Frontal cortex (tissue), 4 donors: ENCODE measurements at places on chromosomes 4 and X. TPM values are rescaled to one million over a fixed set of nuclear protein-coding genes. Genes with fewer than 3 reads are reported as not detected.

Gene CFAP99
- not detected for total RNA-seq

Gene ADGRL3
- 302 TPM for total RNA-seq

Gene SOX3
- 2.4 TPM for total RNA-seq

Gene P2RY4
- not detected for total RNA-seq

Gene ZDHHC15
- total RNA-seq, result 14.3 TPM

DNA sequence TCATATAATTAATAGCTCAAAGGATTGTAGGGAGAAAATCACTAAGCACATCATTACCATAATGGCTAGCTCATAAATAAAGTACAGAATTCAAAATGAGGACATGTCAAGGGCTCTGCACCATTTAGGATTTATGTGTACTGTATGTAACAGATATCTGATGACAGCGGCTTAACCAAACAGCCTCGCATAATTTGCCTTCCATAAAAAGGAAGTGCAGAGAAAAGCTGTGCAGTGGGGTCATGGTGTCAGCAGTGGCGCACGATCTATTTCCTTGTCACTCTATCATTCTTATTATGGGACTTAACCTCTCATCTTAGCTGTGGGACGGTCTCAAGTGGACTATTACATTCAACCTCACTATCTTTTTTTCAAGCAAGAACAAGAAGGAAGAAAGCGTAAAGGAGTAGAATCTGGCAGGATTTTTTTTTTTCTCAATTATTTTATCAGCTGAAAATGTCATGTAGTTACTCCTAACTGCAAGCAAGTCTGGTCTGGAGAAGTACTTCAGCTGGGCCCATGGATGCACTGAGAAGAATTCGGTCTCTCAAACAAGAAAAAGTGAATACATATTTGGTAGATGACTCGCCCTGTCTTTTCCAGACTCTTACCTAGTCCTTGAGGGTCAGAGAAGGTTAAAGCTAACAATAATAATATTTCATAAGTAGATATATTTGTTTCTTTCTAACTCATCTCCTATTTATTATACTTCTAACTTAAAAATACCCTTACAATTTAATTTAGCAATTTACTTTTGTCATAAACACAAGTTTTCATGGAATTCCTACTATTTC lies 94.6 kb downstream of the COX18 start:
- no peak for DNase-seq

- no peak for DNase-seq
These were observed 2.2 kb downstream of the UGT2B7 start for GRCh38 chr4:69098470-69098869.

GRCh38 chr4:102430461-102430910 lies 70.7 kb upstream of the NFKB1 start:
- DNase-seq, result no peak

- DNase-seq, result no peak
These were observed 280.5 kb downstream of the GPM6A start for GRCh38 chr4:175531405-175532091.

- DNase-seq, result no peak
These were observed 39.0 kb downstream of the F11 start for GRCh38 chr4:186304866-186305505.

DNA sequence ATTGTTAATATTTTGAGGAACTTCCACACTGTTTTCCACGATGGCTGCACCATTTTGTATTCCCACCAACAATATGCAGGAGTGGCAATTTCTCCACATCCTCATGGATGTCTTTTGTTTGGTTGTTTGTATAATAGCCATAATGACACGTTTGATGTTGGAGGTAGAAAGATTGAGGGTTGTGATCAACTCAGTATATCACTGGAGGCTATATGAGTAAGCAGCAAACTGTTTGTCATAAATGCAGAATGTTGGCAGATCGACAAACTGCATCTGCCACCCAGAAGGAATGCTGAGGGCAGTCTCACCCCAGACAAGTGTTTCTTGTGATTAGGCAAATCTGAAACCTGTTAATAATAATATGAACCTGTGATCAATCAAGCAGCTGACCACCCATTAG lies 243.9 kb upstream of the WDFY3 start:
- DNase-seq, result no peak

- DNase-seq, result no peak
These were observed 17.2 kb upstream of the TET2 start for GRCh38 chr4:105129286-105130040.

- DNase-seq, result no peak
These were observed 122.9 kb downstream of the RS1 start for GRCh38 chrX:18548996-18549395.

- no peak for DNase-seq
These were observed 91.6 kb downstream of the SOWAHB start for GRCh38 chr4:76806346-76806745.

GRCh38 chr4:20428436-20429160 lies 176.9 kb downstream of the SLIT2 start:
- no peak for DNase-seq

- DNase-seq, result peak; percentile 8
These were observed 81.2 kb downstream of the APOOL start for GRCh38 chrX:85084770-85085393.

GRCh38 chr4:40544221-40544620 lies 85.4 kb downstream of the RBM47 start:
- no peak for DNase-seq

DNA sequence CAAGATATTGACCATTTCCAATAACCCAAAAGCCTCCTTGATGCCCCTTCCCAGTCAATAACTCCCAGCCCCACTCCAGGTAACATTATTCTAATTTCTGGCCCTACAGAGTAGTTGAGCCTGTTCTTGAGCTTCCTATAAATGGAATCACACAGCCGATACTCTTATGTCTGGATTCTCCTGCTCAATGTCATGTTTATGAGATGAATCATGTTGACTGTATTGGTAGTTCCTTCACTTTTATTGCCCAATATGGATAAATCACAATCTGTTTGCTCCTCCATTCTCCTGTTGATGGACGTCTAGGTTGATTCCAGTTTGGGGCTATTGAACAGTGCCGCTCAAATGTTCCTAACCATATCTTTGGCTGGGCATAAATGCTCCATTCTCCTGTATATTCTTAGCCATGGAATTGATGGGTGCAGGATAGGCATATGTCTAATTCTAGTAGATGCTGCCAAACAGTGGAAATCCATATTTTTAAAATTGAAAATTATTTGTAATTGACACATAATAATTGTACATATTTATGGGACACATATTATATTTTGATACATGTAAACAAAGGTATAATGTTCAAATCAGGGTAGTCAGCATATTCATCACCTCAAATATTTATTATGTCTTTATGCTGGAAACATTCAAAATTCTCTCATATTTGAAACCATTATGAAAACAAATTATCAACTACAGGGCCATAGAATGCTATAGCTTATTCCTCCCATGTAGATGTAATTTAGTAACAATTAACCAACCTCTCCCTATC lies 40.5 kb upstream of the SLC2A9 start:
- no peak for DNase-seq

DNA sequence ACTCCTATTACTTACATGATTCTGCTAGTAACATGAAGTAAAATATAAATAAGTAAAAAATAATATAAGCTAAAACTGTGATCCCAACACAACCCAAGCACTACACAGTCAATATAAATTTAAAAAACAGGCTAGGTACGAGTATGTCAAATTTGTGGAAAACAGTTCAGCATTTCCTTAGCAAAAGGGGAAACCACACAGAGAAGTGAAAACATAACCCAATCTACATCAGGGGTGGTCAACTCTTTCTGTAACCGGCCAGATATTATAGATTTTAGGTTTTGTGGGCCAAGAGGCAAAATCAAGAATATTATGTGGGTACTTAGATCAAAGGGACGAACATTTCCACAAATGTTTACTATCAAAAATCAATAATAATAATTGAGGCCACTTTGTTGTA lies 70.1 kb downstream of the CHST7 start:
- no peak for DNase-seq

DNA sequence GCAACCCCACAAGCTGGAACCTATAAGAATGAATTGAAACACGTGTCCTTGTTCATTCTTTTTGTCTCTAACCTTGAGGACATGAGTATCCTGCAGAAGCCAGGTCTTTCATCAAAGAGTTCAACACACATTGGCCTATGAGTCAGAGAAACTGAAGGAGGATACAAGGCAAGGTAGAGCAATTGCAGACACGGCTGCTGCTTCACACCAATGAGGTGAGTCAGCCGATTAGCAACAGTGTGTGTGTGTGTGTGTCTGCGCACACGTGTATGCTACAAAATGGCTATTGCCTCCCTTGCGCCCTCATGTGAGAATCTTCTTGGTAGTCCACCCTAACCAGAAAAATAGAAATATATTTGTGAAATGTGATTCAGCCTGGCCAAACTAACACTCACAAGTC lies 1477.7 kb upstream of the IGFBP7 start:
- no peak for DNase-seq

DNA sequence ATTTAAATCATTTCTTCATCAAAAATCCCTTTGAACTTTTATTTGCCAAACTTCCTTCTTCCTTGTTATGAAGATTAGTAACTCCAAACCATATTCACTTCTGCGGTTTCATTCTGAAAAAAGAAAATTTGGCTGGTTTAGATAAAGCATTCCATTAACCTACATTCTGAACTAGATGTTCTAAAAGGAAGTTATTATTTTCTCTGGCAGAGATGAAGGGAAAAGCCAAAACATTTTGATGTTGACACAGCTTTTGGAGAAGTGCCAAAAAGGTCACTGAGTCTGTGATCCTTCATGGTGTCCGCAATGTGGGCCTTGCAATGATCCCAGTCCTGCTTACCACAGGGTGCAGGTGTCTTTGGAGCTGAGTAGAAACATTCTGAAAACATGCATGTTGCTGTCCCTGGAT lies 36.0 kb downstream of the CXCL8 start:
- no peak for DNase-seq

DNA sequence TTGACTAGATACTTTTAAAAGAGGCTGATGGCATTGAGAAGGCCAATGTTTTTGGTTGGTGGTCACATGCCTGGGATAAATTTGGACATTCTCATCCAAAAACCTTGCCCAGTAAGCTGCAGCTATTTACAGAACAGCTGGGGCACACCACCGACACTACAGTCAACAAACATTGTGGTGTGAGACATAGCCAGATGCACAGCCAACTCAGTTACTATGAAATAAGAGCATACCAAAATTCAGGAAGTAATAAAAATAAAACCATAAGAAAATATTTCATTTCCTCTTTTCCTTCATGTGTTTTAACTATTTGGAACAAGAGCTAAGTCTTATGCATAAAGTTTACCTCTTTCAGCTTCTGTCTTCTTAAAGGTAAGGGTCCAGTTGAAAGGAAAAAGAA lies 8.8 kb downstream of the PPM1K start:
- DNase-seq, result no peak

- DNase-seq, result no peak
These were observed 263.2 kb downstream of the DHX15 start for GRCh38 chr4:24321131-24321530.
